H9 (cell line): ENCODE measurements at places on chromosomes 16 and 17. TPM values are rescaled to one million over a fixed set of nuclear protein-coding genes. Genes with fewer than 3 reads are reported as not detected.

GRCh38 chr16:85025781-85026653 lies 1.6 kb upstream of the KIAA0513 start:
- DNase-seq: no peak

GRCh38 chr16:2038382-2039231 lies 9.0 kb downstream of the NTHL1 start:
- DNase-seq: no peak

The PIGW gene
- 24.6 and 26.2 TPM in 2 replicates for total RNA-seq

GRCh38 chr17:79400989-79401703 lies 209.7 kb downstream of the RBFOX3 start:
- peak; percentile 88 for DNase-seq

- DNase-seq: no peak
Measured at GRCh38 chr16:83779886-83780285, 27.9 kb upstream of the HSBP1 start.

The CDC6 gene
- 131 and 141 TPM in 2 replicates for total RNA-seq

GRCh38 chr17:48729335-48730239 lies 1.0 kb upstream of the HOXB13 start:
- DNase-seq: no peak
